AG04450 (cell line): ENCODE measurements at places on chromosomes 13 and 19. TPM values are rescaled to one million over a fixed set of nuclear protein-coding genes. Genes with fewer than 3 reads are reported as not detected.

GRCh38 chr19:53771144-53771543 is 53.0 kb downstream of the NLRP12 start:
- no peak for DNase-seq

DNA sequence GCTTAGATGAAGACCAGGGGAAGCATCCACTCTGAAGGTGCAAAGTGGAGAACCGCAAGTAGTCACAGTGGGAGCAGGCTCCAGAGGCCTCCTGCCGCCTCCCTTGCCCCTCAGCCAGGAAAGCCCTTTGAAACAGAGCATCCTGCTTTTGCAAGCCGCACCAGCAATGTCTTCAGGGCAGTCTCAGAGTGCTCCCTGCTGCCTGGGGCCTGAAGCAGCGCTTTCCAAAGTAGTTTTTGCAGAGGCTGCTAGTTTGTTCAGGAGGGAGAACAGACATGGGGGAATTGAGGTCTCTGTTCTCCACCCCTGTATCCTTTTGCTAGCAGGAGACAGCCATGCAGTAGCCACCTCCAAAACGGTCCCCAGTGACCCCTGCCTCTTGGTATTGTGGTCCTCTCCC is 15.8 kb upstream of the POP4 start:
- DNase-seq = no peak

IZUMO4 gene
- 0.56 and 0.84 TPM in 2 replicates for polyA plus RNA-seq

DNA sequence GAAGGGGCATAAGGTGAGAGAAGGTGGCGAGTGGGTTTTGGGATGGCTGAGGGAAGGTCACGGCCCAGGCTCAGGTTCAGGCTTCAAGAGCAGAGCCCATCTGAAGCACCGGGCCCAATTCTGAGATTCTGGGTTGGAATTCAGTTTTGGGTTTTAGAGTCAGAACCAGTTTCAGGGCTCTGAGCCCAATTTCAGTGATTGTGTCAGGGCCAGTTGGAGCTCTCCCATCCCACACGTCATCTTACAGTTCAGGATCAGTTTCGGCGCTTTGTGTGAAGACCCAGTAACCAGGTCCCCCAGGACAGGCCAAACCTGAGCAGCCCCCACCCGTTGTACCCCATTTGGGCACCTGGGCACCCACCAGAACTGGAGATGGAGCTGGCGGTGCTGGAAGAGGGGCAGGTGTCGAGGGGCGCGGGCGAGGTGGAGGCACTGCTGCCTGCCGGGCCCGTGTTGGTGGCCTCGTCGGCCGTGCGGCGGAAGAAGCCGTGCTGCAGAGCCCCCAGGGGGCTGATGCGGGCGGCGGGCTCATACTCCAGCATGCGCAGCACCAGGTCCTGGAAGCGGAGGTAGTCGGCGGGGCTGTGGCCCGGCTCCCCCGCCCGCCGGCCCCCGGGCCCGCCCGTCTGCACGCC is 7.5 kb downstream of the DYRK1B start:
- DNase-seq = no peak
